Adrenal gland (tissue), 19 donors: ENCODE measurements at places on chromosomes 1 and 21. TPM values are rescaled to one million over a fixed set of nuclear protein-coding genes. Genes with fewer than 3 reads are reported as not detected.

The OR2M3 gene
- total RNA-seq = not detected

- H3K4me1 ChIP-seq = peaks cover 12% of the 10 kb centered on the region
- DNase-seq = no peak
- H3K4me3 ChIP-seq = peak within 1 kb of the TSS; percentile 19
- H3K36me3 ChIP-seq = no peaks in the 10 kb centered on the region
Measured at GRCh38 chr1:235649368-235650163, at the start of gene GNG4. Gene GNG4 (minus strand): TSS chr1:235649784. CDS start chr1:235583838, 65,946 bp downstream.

DNA sequence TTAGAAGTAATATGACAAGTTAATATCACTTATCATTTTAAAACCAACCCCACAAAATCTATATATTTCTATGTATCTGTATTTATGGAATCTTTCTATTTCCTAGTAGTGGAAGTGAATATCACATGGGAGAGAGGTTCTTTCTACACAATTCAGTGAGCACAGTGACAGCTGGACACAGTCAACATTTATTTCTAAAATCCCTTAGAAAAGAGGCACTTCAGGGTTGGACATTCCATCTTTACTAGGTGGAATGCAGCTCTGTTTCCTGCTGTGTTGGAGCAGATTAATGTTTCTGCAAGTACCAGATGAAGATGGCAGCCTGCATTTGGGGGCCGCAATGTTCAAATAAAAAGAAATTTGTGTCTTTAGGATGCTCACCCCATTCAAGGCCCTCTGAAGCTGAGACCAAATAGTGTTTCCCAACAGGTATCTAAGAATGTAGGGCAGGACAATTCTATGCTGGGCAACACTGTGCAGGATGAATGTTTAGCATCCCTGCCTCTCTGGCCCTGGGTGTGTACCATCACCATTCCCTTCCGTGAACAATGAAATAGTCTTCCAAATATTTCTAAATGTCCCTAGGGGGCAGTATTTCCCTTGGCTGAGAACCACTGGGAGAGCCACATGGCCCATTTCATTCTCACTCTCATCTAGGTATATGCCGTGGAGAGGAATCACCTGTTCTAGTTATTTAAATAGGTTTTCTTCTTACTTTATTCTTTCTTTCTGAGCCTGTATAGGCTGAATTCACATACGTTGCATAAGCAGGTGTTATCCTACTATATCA, 394.8 kb downstream of the PRDM2 start:
- no peaks in the 10 kb centered on the region for H3K27me3 ChIP-seq
- H3K4me3 ChIP-seq = no peak overlapping the region
- no peak overlapping the region for H3K27ac ChIP-seq
- no peaks in the 10 kb centered on the region for H3K4me1 ChIP-seq

DNA sequence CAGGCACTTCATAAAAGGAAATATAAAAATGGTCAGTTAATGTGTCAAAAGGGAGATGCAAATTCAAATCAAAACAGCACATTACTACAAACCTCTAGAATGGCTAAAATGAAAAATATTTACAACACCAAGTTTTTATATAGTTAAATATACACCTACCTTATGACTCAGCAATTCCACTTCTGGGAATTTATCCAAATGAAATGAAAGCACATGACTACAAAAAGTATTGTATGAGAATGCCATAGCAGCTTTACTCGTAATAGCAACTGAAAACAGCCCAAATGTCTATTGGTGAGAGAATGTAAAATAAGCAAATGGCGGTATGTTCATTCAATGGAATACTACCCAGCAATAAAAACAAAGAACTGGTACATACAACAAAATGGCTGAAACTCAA, 175.8 kb upstream of the SPAG17 start:
- no peaks in the 10 kb centered on the region for H3K27me3 ChIP-seq
- no peak overlapping the region for H3K4me3 ChIP-seq
- no peak for DNase-seq
- no peak overlapping the region for H3K27ac ChIP-seq
- no peaks in the 10 kb centered on the region for H3K36me3 ChIP-seq

DNA sequence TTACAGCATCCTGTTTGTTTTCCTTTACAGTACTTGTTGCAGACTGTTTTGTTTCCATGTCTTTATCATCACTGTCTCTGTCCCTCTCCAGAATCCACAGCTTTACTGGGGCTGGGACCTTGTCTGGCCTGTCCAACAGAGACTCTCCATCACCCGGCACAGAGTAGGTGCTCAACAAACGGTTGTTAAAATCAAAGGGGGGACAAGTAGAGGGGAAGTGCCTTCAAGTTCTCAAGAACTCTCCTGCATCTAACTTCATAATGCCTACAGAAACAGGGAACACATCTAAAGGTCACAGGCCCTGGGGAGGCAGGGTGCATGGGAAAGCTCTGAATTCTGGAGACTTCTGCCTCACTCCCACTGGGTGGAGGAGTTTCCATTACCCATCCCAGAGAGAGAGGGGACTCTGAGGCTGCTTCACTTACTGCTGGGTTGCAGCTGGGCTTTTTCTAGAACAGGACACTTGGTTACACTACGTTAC, 2.3 kb upstream of the ECE1 start:
- no peaks in the 10 kb centered on the region for H3K36me3 ChIP-seq
- H3K4me3 ChIP-seq = no peak overlapping the region
- H3K27me3 ChIP-seq = no peaks in the 10 kb centered on the region
- no peak for DNase-seq
